ENCODE measurements at places on chromosomes 4 and X.

DNA sequence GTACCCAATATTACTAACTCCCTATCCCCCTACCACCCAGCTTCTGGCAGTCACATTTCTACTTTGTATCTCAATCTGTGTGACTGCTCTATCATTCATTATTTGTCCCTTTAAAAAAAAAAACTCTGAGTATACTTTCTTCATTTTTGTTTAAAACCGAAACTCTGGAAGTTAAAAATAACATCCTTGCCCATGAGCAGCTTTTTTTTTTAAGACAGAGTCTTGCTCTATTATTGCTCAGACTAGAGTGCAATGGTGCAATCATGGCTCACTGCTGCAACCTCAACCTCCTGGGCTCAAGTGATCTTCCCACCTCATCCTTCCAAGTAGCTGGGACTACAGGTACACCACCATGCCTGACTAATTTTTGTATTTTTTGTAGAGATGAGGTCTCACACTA lies 15.8 kb downstream of the UBE2K start:
- DNase-seq = no peak

DNA sequence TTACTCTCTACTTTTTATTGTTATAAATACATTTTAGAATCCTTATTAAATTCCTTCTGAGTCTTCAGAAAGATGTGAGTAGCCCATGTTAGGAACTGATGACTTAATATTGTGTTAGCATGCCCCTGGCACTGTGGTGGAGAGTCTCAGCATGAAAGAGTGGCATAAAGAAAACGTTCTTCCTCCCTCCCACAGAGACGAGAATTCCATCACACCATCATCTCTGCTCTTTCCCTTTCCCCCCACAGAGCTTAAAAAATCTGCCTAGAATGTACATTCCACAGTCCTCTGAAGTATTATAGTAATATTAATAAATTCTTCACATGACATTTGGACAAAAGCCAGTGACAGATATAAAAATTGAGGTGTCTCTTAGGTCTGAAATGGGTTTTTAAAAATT lies 117.8 kb upstream of the DKK2 start:
- no peak for DNase-seq

DNA sequence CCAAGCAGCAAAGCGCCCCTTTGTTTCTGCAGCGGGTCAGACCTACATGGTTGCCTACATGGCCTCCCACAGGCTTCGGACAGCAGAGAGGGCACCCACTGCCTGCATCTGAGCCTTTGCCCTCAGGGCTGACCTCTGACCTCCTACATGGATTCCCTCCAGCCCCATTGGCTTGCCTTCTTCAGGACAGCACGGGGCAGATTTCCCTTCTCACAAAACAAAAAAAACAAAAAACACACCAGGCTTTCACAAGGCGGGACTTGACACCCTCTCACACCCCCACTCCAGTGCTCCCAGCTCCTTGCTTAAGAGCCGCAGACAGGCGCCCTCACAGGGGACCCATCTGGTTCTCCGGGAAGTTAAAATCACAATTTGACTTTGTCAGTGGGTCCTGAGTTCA lies 32.9 kb downstream of the ZFYVE28 start:
- no peak for DNase-seq

DNA sequence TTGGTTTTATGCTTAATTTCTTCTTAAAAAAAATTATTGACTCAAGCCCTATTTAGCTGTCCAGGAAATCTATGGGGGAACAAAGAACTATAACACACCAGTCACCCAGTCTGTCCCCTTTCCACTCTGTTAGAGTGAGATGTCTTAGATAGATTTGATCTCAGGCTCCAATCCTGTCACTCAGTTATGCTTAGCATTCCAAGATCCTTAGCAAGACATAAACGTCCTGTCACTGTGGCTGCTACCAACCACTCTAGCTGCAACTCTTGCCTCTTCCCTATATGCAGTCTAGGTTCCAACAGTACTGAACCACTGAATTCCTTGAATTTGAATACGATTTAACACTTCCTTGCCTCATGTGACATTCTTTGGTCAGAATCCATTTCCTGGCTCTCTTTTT lies 241.9 kb upstream of the NWD2 start:
- no peak for DNase-seq

- no peak for DNase-seq
Observed at GRCh38 chrX:139179592-139179991, 350.9 kb upstream of the F9 start.

- no peak for DNase-seq
Observed at GRCh38 chr4:121688701-121689100, 8.1 kb downstream of the ANXA5 start.

DNA sequence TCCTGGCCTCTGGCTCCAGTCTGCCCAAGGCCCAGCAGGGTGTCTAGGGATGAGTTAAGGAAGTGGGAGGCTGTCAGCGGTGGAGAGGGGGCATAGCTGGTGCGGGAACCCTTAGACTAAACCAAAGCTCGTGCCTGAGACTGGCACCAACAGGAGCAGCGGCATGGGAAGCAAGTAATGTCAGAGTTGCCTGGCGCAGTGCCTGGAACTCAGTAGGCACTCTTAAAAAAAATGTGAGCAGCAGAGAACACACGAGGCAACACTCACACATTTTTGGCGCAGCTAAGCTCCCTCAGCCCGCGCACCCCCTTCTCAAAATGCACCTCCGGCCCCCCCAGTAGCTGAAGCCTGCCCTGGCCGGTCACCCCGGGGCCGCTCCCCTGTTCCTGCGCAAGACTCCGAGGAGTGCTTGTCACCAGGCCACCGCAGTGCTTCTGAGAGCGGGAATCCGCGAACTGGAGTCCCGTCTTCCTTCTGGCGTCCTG lies 583 bp downstream of the GABRE start:
- no peak for DNase-seq

- no peak for DNase-seq
Observed at GRCh38 chrX:43631841-43632240, 24.3 kb upstream of the MAOA start.

DNA sequence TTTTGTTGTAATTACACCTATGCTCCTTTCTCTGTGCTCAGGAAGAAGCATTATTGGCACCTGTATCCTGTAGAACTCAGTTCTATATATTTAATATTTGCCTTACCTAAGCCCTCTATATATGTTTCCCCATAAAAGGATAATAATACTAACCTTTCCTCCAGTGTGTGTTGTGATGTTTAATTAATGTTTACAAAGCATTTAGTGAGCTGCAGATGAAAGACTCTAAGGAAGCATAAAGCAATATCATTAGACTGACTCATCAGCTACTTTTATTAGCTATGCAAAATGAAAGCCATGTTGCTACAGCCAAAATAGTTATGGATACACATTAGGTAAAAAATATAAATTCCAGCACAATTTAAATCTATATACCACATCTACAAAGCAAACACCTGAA lies 93.6 kb upstream of the PTPN13 start:
- DNase-seq = no peak

DNA sequence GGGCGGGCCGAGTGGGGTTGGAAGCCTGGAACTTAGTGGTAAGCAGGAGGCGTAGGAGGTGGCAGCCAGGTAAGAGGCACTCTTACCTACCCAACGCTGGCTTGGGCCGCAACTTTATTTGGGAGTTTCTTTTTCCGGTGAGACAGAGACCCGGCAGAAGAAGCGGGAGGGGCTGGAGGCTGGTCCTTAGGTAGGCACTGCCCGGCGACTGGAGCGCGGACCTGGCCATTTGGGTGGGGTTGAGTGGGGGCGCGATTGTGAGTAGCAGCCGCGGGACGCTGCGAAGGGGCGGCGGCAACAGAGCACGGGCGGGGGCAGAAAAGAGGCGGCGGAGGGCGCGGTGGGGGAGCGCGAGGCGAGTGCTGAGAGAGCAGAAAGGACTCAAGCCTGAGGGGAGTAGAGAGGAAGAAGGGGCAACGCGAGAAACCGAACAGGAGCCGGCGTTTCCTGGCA lies 334 bp upstream of the POU4F2 start:
- DNase-seq = no peak

DNA sequence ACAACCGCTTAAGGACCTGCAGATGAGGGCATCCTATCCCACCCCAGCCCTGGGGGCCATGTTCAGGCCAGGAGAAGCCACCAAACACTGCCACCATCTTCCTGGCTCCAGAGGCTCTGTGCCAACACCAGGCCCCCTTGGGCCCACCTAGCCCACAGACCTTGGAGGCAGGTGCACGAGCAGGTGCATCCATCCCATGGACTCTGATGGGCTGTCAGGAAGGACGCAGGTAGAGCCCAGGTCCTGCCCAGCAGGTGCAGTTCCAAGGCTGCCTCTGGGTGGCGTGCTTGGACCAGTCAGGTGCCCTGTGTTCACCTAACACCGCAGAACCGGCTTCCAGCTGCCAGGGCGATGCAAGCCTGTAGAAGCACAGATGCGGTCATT lies 22.8 kb upstream of the PDE6B start:
- peak; percentile 47 for DNase-seq

- no peak for DNase-seq
Observed at GRCh38 chr4:79723507-79723906, 315.5 kb upstream of the GK2 start.

GRCh38 chr4:139791681-139792080 lies 126.1 kb downstream of the MGST2 start:
- DNase-seq = no peak

DNA sequence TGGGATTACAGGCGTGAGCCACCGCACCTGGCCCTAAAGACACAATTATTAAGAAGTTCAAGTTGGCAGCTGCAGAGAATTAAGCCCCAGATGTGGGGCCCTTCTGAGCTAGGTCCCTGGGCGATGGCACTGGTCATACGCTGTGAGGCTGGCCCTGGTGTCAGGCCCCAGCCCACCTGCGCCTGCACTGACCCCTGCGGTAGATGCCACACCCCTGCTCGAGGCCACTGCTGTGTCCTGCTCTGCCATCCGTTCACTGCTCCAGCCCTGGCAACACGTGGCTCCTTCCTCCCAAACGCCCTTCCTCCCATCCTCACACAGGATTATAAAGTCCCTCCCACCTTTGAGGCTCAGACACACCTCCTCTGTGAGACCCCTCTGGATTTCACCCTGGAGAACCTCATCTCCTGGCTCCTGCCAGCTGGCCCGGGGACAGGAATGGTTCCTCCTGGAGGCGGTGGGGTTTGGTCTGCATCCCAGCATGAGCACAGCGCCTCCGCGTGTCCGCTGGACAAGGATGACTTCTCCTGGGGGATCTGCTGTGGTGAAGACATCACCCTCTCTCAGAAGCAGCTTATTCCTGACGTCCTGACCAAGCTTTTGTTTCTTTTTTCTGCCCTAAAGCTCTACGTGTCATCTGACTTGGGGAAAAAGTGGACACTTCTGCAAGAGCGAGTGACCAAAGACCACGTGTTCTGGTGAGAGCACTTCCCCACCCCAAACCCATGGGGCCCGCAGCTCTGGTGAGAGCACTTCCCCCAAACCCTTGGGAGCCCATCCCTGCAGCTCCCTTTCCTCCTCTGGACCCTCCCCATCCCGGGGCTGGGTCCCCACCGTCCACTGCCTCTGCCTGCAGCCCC lies 219.0 kb upstream of the PSAPL1 start:
- no peak for DNase-seq

DNA sequence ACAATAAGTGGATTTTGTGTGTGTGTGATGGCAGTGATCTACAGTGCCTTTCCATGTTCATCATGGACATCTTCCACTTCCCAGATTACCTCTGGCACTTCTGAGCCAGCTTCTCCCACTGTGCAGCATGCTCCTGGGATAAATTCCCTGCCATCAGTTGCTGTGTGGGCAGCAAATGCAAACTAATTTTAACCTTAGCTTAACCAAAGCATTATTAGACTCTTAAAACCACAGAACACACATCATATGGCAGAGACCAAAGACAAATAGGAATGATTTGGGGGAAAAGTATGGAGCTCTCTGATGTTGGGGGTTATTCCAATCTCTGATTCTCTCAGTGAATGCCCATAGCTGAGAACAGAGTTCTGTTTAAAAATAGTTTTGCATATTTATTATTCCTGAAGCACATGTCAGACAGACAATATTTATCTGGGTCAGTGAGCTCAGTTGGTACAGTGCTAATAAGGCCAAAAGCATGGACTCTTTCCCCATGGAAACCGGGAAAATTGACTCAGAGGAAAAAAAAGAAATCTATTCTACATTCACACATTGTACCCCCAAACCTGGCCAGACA lies 567.4 kb downstream of the IQCM start:
- DNase-seq = no peak

- no peak for DNase-seq
Observed at GRCh38 chr4:186695392-186695791, 28.3 kb downstream of the FAT1 start.

DNA sequence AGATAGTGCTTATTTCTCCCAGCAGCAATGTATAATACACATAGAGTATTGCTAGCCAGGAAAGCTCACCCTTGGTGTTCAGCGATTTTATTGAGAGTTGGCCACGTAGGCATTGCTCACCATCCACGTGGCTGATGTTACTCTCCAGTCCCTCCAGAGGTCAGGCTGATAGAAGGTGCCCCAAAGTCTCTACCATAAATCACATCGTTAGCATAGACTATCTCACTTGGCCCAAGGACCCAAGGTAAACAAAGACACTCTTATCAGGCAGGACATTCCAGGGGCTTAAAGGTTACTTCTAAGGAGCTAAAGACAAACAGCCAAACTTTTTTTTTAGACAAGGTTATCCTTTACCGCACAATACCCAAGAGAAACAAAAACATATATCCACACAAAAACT lies 30.3 kb upstream of the RGN start:
- DNase-seq = no peak

DNA sequence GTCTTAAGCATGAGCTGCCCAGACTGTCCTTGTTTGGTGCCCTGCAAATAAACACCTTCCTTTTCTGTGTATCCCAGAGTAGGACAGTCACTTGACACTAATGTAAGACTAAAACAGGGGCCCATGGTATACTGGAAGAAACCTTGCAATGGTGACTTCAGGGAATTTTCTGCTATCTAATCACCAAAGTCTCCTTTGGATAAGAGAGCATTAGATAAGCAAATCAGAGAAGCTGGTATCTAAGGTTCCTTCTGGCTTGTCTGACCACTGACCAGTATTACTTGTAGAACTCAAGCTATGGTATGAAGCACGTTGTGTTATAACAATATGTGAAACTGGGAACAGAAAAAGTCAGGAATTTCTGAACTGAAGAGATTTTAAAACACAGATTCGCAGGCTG lies 173.9 kb downstream of the COL25A1 start:
- no peak for DNase-seq

DNA sequence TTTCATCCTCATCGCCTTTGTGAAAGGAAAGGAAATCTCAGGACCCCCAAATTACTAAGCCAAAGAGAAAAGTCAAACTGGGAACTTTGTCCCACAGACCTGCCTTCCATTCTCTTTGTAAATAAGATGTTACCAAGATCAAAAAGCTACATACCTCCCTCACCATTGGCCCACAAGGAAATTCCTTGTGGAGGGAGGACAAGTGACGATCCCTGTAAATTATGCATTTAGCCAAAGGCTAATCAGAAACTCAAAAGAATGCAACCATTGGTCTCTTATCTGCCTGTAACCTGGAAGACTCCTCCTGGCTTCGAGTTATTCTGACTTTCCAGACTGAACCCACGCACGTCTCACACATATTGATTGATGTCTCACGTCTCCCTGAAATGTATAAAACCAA lies 70.3 kb downstream of the SHOX start:
- no peak for DNase-seq

DNA sequence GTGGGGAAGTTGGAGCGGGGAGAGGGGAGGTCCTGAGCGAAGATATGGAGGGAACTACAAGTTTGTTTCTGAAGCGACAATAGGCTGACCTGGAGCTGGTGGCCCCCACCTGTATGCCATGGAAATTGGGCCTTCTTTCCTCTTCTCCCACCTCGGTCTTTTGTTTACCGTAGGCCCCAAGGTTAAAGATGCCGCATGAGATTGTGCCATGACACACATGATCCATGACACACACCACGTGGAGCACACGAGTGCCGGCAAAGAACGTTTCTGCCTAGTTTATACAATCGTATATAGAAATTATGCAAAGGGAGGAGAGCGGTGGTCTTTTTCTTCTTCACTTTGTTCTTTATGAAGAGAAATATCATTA lies 408 bp downstream of the TMEM33 start:
- DNase-seq = no peak

GRCh38 chrX:22159071-22159470 lies 113.6 kb upstream of the CBLL2 start:
- no peak for DNase-seq

Measured in NCI-H1436 (cell line).